Left ventricle myocardium inferior (tissue), 1 donor: ENCODE measurements at places on chromosomes 7 and 10.

GRCh38 chr10:85961073-85961472 lies 405.5 kb downstream of the GRID1 start:
- DNase-seq, result no peak
- H3K27ac ChIP-seq, result no peak overlapping the region
- no peaks in the 10 kb centered on the region for H3K27me3 ChIP-seq
- no peaks in the 10 kb centered on the region for H3K36me3 ChIP-seq

DNA sequence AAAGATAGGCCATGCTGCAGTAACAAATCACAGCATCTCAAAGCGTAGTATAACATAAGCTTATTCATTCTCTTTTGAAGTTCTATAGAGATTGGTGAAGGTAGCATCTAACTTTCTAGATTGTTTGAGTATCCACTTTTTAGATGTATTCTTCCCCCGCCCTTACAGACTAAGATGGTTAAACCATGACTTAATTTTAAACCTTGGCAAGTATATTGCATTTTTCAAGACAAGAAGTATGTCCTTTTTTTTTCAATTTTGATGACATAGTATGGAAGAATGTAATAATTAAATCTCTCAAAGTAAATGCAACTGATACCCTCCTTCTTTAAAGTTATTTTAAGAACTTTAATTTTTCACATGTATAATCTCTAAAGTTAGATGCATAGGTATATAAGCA lies 190.0 kb downstream of the KCND2 start:
- no peaks in the 10 kb centered on the region for H3K36me3 ChIP-seq
- H3K27me3 ChIP-seq, result no peaks in the 10 kb centered on the region
- H3K4me3 ChIP-seq, result no peak overlapping the region
- DNase-seq, result no peak
- H3K4me1 ChIP-seq, result no peaks in the 10 kb centered on the region

GRCh38 chr10:106799776-106800175 lies 364.7 kb downstream of the SORCS1 start:
- peaks cover 9% of the 10 kb centered on the region for H3K27me3 ChIP-seq
- H3K36me3 ChIP-seq, result no peaks in the 10 kb centered on the region
- H3K27ac ChIP-seq, result no peak overlapping the region
- no peak overlapping the region for H3K4me3 ChIP-seq
- H3K4me1 ChIP-seq, result no peaks in the 10 kb centered on the region

DNA sequence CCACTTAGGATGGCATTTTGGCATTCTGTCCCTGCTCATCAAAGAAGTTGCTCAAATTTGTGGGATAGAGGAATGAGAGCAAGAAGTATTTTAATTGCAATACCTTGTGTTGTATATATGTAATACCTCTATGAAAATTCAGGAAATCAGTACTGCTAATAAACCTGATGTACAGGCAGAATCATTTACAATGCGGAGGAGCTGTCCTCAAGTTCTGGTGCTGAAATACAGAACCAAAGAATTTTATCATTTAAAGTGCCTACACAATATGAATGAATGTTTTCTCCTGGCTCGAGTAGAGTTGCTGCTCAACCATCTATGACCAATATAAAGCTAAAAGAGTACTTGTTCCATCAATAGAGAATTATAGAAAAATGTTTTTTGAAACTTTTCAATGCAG lies 305.8 kb downstream of the PLXNA4 start:
- no peaks in the 10 kb centered on the region for H3K27me3 ChIP-seq
- no peak for DNase-seq
- H3K4me1 ChIP-seq, result no peaks in the 10 kb centered on the region
- no peaks in the 10 kb centered on the region for H3K36me3 ChIP-seq

GRCh38 chr10:69446650-69447151 lies 4.6 kb upstream of the TSPAN15 start:
- H3K27ac ChIP-seq, result no peak overlapping the region
- no peak for DNase-seq
- no peaks in the 10 kb centered on the region for H3K27me3 ChIP-seq
- H3K4me3 ChIP-seq, result no peak overlapping the region
- no peaks in the 10 kb centered on the region for H3K36me3 ChIP-seq

- peaks cover 42% of the 10 kb centered on the region for H3K27me3 ChIP-seq
- H3K36me3 ChIP-seq, result no peaks in the 10 kb centered on the region
- no peak overlapping the region for H3K27ac ChIP-seq
Measured at GRCh38 chr10:47339186-47339735, 8.9 kb upstream of the RBP3 start.

DNA sequence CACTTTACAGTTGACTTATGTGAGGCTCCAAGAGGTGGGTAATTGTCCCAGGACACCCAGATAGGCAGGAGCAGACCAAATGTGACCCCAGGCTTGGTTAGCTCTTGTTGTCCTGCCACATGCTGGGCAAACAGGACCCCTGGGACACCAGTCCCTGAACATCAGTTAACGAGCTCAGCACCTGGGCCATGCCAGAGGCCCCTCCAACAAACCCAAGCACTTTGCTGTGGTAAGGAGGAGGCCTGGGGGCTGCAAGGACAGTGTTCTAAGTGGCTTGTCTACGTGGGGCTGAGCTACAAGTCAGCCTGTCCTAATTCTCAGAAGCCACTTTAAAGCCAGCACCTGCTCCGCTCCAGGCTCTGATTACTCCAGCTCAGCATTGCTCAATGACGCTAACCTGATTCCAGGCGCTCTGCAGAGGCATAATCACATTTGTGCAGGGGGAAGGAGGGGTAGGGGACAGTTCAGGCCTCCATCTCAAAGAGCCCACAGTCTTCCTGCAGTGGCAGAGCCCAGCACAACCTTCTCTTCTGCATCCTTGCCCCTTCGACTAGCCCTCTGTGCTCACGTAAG lies 57.2 kb downstream of the DDC start:
- H3K27me3 ChIP-seq, result peaks cover 10% of the 10 kb centered on the region
- no peak overlapping the region for H3K4me3 ChIP-seq
- DNase-seq, result no peak
- no peaks in the 10 kb centered on the region for H3K36me3 ChIP-seq
- H3K4me1 ChIP-seq, result peaks cover 4% of the 10 kb centered on the region

- no peak overlapping the region for H3K4me3 ChIP-seq
- H3K27me3 ChIP-seq, result no peaks in the 10 kb centered on the region
- H3K36me3 ChIP-seq, result no peaks in the 10 kb centered on the region
- no peak for DNase-seq
- peaks cover 70% of the 10 kb centered on the region for H3K4me1 ChIP-seq
Measured at GRCh38 chr10:88981435-88981834, 9.2 kb upstream of the FAS start.

DNA sequence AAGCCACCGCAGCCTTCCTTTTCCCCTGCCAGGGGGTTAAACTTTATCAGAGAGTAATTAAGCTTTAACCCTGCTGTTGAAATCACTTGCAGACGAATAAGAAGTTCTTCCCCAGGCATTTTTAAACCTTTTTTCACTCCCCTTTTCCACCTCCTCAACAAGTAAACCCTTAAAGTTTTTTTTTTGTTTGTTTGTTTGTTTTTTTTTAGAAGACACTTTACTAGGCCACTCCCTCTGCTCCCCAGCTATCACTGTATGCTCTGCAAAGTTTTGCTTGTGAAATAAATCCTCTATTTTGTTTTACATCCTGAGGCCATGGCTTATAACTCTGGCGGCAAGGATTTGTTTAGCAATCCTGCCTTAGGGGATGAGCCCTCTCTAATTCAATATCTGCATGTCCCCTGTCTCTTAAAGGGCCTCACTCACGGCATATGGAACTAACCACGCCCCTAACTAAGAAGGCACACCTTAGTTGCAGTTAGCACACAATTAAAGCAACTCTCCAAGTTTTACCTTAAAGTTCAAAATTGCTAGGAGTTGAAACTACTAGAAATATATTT lies 1354.7 kb upstream of the LRRTM3 start:
- peaks cover 7% of the 10 kb centered on the region for H3K4me1 ChIP-seq
- H3K27me3 ChIP-seq, result no peaks in the 10 kb centered on the region
- H3K4me3 ChIP-seq, result peak overlapping the region; percentile 71
- H3K27ac ChIP-seq, result peak overlapping the region; percentile 56
- DNase-seq, result no peak
- no peaks in the 10 kb centered on the region for H3K36me3 ChIP-seq

GRCh38 chr7:79055722-79056415 lies 397.6 kb downstream of the MAGI2 start:
- DNase-seq, result no peak
- no peak overlapping the region for H3K4me3 ChIP-seq
- no peaks in the 10 kb centered on the region for H3K27me3 ChIP-seq

GRCh38 chr10:60270426-60270825 lies 119.2 kb downstream of the ANK3 start:
- H3K4me1 ChIP-seq, result peaks cover 50% of the 10 kb centered on the region
- H3K4me3 ChIP-seq, result no peak overlapping the region
- no peak for DNase-seq
- H3K27ac ChIP-seq, result no peak overlapping the region
- peaks cover 8% of the 10 kb centered on the region for H3K36me3 ChIP-seq

DNA sequence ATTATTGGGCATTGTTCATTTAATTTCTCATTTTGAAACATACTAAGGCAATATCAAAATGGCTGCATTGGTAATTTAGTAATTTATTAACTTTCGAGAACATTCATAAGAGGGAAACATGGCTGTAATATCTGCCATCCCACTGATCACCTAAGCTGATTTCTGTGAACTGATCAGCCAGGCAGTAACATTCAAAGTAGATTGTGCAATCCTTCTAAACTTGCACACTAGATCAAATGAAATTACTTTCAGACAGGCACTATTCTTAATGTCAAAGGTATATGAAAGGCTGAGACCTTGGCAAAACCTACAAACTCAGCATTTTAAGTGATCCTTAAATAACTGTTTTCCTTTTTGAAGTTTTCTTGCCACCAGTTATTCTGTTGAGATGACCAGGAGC lies 290.7 kb downstream of the CACNA2D1 start:
- DNase-seq, result no peak
- H3K27me3 ChIP-seq, result no peaks in the 10 kb centered on the region
- H3K4me1 ChIP-seq, result peaks cover 8% of the 10 kb centered on the region
- no peaks in the 10 kb centered on the region for H3K36me3 ChIP-seq

GRCh38 chr7:128389618-128390329 lies 20.0 kb downstream of the IMPDH1 start:
- H3K27ac ChIP-seq, result no peak overlapping the region
- DNase-seq, result no peak
- H3K27me3 ChIP-seq, result peaks cover 13% of the 10 kb centered on the region
- H3K4me3 ChIP-seq, result no peak overlapping the region

- peaks cover 91% of the 10 kb centered on the region for H3K27me3 ChIP-seq
- no peak overlapping the region for H3K4me3 ChIP-seq
- no peaks in the 10 kb centered on the region for H3K36me3 ChIP-seq
- DNase-seq, result no peak
- H3K4me1 ChIP-seq, result peaks cover 10% of the 10 kb centered on the region
Measured at GRCh38 chr7:45885264-45885882, 2.9 kb upstream of the IGFBP1 start.

DNA sequence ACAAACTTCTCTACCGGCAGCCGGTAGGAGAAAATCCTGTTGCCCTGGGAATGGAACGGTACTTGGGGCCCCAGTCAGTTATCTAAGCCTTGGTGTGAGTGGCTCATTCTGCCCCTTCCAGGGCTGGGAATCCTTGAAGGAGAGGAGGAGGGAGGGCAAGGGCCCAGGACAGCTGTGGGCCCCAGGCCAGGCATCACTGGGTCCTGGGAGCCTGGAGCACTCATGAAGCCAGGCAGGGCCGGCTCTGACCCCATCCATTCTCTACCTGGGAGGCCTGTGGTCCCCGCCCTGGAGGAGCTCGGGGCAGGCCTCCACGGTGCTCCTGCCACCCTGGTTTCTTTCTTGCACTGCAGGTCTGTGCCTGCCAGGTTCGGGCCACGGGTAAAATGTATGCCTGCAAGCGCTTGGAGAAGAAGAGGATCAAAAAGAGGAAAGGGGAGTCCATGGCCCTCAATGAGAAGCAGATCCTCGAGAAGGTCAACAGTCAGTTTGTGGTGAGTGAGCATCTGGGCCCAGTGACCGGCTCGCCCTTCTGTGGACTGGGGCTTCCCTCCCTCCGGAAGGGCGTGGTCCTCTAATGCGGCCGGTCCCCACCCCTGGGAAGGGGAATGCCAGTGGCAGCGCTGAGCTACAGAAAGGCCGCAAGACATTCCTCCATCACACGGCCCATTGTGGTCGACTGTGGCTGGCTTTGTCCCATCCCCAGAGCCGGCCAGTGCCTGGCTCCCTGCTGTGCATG lies 111.3 kb downstream of the RGS10 start:
- peak overlapping the region; percentile 30 for H3K27ac ChIP-seq
- H3K4me1 ChIP-seq, result peaks cover 14% of the 10 kb centered on the region
- no peak for DNase-seq
- H3K27me3 ChIP-seq, result no peaks in the 10 kb centered on the region

DNA sequence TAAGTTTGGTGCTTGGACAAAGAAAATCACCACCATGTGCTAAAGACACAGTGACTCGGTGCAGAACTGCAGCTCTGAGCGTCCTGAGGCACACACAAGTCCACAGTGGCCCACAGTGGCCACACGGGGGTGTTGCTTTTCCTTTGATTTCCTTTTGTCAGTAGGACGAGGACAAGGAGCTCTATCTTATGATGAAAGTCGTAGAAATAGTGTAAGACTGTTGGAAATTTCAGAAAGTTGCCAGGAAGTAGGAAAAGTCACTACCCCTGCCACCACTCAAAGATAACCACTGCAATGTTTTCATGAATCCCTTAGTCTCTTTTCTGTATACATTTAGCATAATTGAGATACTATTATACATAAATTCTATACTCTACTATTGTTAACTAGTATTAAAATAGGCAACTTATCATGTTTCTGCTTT lies 146.0 kb downstream of the TNS3 start:
- H3K27ac ChIP-seq, result no peak overlapping the region
- H3K4me1 ChIP-seq, result peaks cover 8% of the 10 kb centered on the region
- DNase-seq, result peak; percentile 63
- peaks cover 16% of the 10 kb centered on the region for H3K36me3 ChIP-seq
- no peak overlapping the region for H3K4me3 ChIP-seq

- no peaks in the 10 kb centered on the region for H3K36me3 ChIP-seq
- peaks cover 32% of the 10 kb centered on the region for H3K4me1 ChIP-seq
- DNase-seq, result no peak
- no peak overlapping the region for H3K27ac ChIP-seq
- H3K27me3 ChIP-seq, result peaks cover 83% of the 10 kb centered on the region
- no peak overlapping the region for H3K4me3 ChIP-seq
Measured at GRCh38 chr7:1662101-1662500, 8.0 kb upstream of the ELFN1 start.

DNA sequence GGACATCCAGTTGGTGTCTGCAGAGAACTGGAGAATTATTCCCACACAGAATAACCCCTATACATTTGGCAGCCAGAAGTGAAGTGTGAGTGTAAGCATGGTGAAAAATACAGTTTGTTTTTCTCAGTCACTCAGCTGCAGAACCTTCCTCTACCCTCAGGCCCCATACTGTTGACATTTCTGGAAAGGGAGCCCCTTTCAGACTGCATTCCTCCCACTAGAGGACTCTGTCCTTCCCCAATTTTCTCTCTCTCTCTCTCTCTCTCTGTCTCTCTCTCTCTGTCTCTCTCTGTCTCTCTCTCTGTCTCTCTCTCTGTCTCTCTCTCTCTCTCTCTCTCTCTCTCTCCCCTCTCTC lies 86.8 kb upstream of the STEAP1B start:
- H3K4me1 ChIP-seq, result peaks cover 73% of the 10 kb centered on the region
- H3K4me3 ChIP-seq, result no peak overlapping the region
- H3K27ac ChIP-seq, result peak overlapping the region; percentile 35
- H3K36me3 ChIP-seq, result no peaks in the 10 kb centered on the region
- no peaks in the 10 kb centered on the region for H3K27me3 ChIP-seq

- peaks cover 9% of the 10 kb centered on the region for H3K27me3 ChIP-seq
- no peak overlapping the region for H3K27ac ChIP-seq
- no peaks in the 10 kb centered on the region for H3K36me3 ChIP-seq
- H3K4me1 ChIP-seq, result no peaks in the 10 kb centered on the region
- DNase-seq, result no peak
Measured at GRCh38 chr10:97062046-97062445, 123.7 kb downstream of the SLIT1 start.

GRCh38 chr10:102394801-102395399 lies 605 bp upstream of the NFKB2 start:
- H3K27me3 ChIP-seq, result no peaks in the 10 kb centered on the region
- peak overlapping the region; percentile 72 for H3K4me3 ChIP-seq
- H3K27ac ChIP-seq, result peak overlapping the region; percentile 96
- peaks cover 51% of the 10 kb centered on the region for H3K4me1 ChIP-seq
